ENCODE measurements at places on chromosomes 3 and 15.
A peak's percentile ranks its signal among the peaks of the same experiment; 100 is the strongest.

DNA sequence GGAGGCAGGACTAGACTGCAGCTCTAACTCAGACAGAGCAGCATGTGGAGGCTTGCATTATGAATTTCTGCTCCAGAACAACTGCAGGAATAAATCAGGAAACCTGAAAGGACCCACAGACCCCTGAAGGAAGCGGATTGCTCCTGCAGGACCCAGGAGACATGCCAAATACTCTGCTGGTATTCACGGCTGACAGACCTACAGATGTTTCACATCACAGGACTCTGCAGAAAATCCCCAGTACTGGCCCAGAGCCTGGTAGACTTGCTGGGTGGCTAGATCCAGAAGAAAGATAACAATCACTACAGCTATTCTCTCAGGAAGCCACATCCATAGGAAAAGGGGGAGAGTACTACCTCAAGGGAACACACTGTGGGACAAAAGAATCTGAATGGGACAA is 942.1 kb downstream of the AGBL1 start:
- no peak for DNase-seq

DNA sequence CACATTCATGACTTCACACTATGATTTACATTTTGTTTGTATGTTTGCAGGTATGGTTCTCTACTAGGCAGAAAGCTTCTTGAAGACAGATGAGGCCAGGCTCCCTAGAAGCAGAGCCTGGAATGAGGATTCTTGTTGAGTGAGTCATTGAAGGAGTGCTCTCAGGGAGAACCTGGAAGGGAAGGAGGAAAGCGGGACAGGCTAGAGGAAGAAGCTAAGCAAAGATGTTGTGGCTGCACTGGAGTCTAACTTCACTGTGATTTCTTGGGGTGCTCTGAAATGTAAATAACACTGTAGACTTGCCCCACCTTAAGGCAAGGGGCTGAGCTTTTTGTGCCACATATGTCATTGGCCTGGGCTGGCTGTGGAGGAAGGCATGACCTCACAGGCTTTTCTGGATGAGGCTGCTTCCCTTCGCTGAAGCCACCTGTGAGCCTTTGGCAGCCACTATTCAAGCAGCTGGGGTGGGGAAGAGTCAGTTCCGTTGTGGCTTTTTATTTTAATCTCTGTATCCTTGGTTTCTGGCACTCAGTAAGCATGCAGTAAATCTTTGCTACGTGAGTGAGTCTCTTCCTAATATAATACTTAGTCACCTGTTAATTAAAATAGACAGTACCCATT is 307.3 kb downstream of the SV2B start:
- peak; percentile 21 for DNase-seq

- DNase-seq: no peak
Observed at GRCh38 chr3:110810356-110810755, 261.3 kb upstream of the NECTIN3 start.

DNA sequence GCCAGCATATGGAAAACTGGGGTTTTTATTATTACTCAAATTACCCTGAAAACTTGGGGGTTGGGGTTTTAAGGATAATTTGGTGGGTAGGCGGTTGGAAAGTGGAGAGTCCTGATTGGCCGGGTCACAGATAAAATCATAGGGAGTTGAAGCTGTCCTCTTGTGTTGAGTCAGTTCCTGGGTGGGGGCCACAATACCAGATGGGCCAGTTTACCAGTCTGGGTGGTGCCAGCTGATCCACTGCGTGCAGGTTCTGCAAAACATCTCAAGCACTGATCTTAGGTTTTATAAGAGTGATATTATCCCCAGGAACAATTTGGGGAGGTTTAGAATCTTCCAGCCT is 4.9 kb upstream of the ZNF662 start:
- no peak for DNase-seq

DNA sequence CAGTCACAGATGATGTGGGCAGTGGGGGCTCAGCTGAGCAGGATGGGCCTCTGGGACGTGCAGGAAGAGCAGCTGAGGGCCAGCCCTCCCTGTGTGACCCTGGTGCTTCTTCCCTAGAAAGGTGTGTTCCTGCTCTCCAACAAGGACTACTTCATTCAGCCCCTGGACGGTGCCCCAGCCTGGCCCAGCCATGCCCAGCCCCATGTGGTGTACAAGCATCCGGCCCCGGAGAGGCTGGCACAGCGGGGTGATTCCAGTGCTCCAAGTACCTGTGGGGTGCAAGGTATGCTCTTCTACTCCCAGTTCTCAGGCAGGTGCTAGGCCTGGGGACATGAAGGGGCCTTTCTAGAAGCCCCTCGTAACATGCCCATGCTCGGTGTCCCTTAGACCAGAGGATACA is 38.3 kb downstream of the SAXO2 start:
- no peak for DNase-seq

DNA sequence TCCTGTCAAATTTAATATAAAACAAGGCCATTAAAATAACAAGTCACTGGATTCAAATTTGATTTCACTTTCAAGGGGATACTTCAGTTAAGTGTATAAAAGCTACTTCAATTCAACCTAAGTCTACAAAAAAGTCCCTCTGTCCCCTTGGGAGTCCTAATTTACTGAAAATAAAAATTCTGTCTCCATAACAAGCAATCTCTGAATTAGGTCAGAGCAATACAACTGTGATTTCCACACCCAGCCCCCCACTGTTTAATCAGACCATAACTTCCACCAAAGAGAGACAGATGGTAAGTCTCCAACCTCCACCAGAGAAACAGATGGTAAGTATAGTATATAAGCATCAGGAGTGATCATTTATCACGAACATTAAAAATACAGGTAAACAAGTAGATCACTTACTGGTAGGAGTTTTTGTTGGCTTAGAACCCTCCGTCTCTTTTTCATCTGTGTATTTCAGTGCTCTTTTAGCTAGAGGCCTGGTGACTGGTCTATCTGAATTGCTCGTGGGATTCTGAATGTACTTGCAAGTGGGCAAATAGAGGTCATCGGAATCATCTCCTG is 12.1 kb downstream of the SGO1 start:
- DNase-seq: no peak

DNA sequence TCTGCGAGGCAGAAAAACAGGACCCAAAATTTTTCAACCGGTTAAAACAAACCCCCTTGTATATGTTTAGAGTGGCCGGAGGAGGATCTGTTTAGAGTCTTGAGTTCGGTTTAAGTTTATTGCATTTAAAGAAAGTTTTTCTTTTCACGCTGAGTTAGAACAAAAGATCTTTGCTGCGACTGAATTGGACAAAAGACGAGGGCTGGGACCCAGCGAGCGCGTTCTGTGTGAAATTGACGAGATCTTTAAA is 9.8 kb downstream of the NR2F2 start:
- DNase-seq: no peak

GRCh38 chr3:86239946-86240345 is 751.0 kb downstream of the VGLL3 start:
- DNase-seq: no peak

- DNase-seq: peak; percentile 21
Observed at GRCh38 chr15:95875121-95875643, 455.3 kb upstream of the NR2F2 start.

- DNase-seq: no peak
Observed at GRCh38 chr3:139197251-139197650, 146.6 kb upstream of the MRPS22 start.

GRCh38 chr3:142319094-142319493 is 93.7 kb upstream of the GK5 start:
- no peak for DNase-seq

DNA sequence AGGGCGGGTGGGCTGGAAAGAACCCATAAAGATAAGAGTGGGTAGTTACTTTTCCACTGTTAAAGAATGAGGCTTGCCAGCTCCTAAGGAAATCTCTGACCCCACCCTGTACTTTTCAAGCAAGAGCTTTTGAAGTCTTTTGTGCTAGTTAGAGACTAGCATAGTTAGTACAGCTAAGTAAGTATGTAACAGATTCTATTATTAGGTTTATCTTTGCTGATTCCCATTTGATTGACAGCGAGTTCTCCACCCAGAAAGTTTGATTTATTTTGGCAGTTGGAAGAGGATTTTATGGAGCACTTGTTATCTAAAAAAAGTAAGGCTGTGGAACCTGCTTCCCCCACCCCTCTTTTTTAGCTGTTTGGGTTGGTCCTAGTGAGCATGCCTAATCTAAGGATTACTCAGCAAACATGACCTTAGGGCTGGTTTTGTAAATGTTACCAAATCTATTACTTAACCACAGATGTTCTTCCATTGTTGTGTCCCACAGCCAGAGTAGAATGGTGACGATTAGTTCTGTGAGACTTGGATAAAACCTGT is 57.6 kb downstream of the FNDC3B start:
- DNase-seq: peak; percentile 9

DNA sequence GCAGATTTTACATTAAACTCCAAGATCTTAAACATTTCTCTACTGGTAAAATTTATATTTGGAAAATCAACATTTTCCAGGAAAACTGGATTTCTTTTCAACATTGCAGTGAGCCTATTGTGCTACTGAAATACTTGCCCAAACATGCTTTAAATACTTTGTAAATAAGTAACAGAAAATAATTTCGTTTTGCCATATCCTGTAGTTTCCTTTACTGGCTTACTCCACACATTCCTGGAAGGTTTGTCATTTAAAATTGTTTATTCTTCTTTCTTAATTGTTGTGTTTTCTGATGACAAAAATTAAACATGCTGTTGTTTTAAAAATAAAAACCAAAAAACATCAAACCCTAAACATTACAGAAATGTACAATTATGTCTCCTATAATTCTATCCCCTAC is 22.0 kb downstream of the ACAD11 start:
- DNase-seq: no peak

DNA sequence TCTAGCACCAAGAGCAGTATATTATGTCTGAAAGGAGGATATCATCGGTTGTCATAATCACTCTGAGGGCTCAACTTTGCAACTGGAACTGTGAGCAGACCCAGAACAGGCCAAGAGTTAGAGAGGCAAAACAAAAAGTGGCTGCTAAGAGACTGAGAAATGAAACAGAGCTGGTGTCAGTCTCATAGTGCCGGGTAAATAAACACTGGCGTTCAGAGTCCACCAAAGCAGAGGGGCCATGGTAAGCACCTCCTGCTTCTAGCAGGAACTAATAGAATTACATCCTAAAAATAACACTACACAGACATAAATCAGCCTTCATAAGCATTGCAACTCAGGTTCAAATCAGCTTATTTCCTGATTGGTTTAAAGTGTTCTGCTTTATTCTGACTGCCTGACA is 10.3 kb upstream of the IL12A start:
- no peak for DNase-seq

- no peak for DNase-seq
Observed at GRCh38 chr3:125110016-125110875, 54.4 kb upstream of the HEG1 start.

GRCh38 chr3:21331321-21331720 is 419.7 kb downstream of the ZNF385D start:
- DNase-seq: no peak

GRCh38 chr3:178201714-178202113 is 334.5 kb upstream of the KCNMB2 start:
- DNase-seq: no peak

- no peak for DNase-seq
Observed at GRCh38 chr15:94327356-94327936, 96.1 kb downstream of the MCTP2 start.

DNA sequence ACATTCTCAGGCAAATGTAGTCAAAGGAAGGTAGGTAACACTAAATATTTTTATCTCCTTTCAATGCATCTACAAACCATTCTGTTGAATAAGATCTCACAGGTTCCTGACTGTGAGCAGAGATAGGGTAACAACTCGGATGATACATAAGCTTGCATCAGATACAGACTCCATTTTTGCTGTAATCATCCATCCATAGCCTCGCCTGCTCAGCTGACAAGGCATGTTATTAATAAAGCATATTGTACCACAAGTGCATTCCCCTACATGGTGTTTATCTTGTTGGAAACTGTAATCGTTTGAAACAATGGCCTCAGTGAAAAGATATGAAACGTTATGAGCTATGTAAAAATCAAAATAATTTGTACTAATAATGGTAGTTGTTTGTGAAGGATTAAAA is 35.4 kb upstream of the TCF12 start:
- DNase-seq: no peak

- DNase-seq: no peak
Observed at GRCh38 chr15:57251308-57251707, 125.0 kb upstream of the CGNL1 start.

DNA sequence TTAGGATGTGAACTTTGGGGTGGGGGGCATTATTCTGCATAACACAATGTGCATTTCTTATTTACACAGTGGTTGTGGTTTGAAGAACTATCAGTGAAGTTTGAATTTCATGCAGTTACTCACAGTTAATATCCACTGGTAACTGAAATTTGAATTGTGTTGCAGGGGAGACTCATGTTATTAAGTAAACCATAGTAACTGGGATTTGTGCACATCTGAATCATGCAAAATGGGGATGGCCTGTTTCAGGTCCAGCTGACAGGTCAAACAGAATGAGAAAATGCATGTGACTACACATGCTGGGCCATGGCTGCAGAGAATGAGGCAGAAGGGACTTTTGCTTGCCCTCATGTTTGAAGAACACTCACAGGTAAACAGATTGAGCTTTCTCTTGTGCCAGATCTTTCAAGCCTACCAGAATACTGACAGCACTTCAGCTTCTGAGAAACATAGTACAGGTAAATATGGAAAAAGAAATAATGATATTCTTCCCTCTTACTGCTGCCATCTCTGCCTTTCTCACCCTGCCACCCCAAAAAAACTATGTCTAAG is 115.0 kb downstream of the POLQ start:
- no peak for DNase-seq
